ENCODE measurements at places on chromosomes 7 and 10.
A peak's percentile ranks its signal among the peaks of the same experiment; 100 is the strongest.

- DNase-seq: peak; percentile 41
Observed at GRCh38 chr10:123995082-123995460, 98.3 kb downstream of the CHST15 start.

DNA sequence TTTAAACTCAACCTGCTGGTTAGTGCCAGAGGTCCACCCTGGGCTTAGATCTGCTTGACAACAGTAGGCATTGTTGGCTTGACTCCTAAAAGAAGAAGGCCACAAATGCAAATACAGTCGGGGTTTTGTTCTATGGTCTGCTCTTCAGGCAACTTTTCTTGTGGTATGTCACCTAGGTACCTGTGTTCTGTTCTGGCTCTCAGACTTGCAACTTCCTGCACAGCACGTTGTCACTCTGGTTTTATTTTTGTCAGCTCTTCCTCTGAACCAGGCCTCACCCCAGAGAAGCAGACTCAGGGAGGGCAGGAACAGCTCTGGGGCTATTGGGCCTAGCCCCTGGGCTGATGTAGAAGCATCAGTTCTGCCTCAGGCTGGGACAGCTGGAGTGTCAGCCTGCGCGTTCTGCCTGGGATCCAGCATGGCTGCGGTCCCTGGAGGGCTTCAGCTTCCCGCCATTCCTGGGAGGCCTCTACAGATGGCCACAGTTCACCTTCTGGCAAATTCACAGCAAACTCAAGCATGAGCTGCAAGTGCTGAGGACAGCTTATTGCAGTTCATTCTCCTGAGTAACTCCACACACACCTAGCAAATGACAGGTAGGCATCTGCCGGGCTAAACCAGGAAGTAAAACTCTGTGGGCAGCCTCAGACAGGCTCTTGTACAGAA is 11.0 kb upstream of the PDCD4 start:
- no peak for DNase-seq

DNA sequence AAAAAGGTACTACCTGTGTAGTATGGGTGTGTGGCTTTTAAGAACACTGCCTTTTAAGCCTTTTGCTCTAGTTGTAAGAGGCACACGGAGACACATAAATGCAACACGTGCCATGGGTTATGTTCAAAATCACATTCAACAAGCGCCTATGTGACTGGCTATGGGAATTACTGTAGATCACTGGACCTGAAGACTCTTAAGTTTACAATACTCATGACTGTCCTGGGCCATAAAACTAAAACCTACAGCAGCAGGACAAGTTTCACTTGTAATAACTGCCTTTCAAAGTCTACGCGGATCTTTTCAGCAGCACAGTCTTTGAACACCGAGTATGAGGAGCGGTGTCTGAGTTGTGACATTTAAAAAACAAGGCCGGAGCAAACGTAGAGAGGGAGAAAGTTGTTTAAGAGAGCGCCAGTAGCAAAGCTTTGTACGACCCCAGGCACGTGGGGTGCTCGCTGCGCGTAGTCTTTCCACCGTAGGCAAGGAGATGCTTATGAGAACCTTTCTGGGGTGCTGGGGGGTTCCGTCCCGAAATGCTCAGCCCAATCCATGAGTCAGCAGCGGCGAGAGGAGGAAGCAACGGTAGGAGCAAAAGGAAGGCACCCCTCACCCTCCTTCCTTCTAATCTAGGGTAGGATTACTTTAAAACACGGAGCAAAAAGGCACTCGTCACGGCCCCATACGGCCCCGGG is 662 bp downstream of the DNAJC2 start:
- no peak for DNase-seq

DNA sequence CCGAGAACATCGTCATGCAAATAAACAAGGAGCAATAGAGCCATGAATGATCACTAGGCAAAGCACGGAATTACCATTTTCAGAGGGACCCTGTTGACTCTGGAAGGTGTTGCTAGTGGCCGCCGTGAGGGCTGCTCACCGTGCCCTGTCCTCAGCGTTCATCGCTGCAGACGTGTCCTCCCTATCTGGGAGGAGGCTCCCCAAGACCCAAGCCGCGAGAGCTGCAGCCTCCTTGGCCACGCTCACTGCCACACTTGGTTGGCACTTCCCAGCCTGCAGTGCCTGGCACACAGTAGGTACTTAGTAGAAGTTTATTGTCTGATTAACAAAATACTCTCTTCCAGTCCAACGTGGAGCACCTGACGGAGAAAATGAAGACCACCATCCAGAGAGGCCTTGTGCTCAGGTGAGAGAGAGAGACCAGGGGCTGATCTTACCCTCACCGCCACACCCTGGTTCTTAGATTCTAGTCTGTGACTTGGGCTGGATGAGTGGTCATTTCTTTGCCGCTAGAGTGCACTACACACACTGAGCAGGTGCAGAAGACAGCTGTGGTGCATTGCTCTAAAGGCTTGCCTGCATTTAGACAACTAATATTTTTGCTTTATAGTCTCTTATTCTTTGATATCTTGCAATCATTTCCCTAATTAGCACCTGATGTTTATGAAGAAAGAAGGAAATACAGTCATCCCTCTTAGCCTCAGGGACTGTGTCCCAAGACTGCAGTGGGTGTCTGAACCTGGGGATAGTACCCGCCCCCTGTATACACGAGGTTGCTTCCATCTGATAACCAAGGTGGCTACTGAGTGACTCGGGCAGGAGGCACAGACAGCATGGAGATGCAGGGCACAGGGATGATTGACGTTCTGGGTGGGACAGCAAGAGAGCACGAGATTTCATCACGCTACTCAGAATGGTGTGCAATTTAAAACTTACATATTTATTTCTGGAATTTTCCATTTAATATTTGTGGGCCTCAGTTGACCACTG is 40.3 kb downstream of the PITRM1 start:
- no peak for DNase-seq

DNA sequence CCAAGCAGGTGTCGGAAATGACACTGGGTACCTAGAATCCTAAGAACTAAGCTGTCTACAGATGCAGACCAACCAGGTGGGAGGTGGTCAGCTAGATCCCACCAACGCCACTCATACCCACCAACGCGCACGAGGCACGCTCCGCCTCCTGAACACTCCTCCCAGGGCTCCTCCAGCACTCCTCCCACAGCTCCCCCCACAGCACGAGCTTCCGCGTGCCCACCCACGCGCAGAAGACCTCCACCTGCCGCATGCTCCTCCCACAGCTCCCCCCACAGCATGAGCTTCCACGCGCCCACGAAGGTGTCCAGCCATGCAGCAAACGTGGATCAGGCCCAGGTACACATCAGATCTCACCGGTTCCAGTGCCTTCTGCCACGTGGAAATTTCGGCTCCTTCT is 196.0 kb downstream of the MAD1L1 start:
- no peak for DNase-seq

GRCh38 chr7:121385800-121386179 is 10.3 kb downstream of the FAM3C start:
- no peak for DNase-seq

DNA sequence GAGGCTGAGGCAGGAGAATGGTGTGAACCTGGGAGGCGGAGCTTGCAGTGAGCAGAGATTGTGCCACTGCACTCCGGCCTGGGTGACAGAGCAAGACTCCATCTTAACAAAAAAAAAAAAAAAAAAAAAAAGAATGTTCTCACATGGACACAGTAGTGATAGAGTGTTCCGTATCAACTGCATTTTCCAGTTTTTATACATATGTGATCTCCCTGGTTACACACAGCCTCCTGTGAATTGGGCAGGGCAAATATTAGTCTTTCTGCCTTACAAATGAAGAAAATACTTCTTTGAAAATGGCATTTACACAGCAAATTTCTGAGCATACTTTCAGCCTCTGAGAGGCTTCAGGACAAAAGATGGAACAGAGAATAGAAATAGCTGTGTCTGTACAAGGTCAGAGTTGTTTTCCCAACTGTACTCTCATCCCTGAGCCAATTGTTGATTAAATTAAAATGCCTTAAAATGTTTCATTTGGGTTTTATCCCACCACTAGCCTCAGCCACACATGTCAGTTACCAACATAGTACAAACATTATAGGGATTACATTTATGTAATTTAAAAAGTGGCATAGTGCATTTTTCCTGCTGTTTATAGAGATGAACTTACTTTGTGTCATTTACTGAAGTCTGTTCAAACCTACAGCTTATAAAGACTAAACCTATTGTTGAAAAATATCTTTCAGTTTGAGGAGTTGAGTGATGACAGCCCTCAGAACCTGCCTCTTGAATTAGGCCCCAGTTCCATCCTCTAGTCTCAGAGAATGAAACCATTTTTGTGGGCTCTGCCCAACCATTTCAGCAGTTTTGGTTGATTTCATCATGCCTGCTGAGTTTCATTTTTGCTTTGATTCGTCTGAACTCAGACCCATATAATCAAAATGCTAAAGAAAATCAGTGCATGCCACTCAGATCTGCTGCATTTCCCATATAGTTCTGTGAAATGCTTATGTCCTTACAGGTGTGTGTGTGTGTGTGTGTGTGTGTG is 609.4 kb upstream of the C7orf33 start:
- DNase-seq: no peak

DNA sequence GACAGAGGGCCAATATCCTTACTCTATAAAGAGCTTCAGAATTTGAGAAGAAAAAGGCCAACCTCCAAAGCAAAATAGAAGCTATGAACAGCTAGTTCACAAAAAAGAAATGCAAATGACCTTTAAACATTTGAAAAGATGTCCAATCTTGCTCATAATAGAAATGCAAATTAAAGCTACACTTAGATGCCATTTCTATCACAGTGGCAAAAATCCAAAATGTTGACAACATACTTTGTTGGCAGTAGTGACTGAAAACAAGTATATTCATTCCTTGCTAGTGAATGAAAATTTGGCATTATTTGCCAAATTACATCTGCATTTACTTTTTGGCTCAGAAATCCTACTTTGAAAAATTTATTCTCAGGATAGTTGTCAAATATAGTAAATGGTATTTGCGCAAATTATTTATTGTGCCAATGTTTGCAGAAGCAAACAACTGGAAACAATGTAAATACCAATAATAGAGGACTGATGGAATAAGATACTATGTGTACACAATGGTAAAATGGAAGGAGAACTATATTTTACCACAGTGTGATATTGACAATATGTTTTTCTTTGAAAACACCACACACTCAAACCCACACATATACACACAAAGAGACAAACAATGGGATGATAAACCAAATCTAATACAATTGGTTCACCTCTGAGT is 9.4 kb downstream of the TMEM106B start:
- no peak for DNase-seq

DNA sequence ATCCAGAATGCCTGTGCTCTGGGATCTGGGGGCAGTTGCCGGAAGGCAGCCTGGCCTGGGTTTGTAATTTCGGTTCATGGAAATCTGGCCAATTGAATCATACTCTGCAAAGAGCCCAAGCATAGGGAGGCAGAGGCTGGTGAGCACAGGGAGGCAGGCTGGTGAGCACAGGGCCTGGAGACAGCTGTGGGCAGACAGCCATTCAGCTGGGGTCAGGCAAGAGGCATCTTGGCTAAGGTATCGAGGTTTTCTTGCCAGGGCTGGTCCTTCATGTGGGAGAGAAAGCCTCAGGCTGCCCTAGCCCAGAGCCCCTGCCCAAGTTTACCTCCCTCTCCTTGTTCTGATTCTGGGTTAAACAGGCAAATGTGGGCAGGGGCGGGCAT is 63.7 kb upstream of the BAIAP2L1 start:
- DNase-seq: no peak

DNA sequence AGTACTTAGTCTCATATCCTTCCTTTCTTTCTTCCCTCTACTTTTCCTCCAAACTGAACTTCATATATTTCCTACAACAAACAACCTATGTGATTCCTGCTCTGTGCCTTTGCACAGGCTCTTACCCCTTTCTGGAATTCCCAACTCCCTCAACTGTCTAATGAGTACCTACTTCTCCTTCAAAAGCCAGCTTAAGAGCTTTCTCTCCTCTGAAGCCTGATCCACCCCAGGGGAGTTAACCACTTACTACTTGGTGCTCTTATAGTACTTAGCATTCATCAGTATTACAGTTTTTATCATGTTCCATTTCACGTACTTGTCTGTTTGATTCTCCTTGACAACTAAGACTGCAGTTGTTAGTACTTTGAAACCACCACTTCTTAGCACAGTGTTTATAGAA is 246.1 kb downstream of the LRRTM3 start:
- no peak for DNase-seq

- no peak for DNase-seq
Observed at GRCh38 chr7:151018421-151019129, 5.7 kb downstream of the ATG9B start.

GRCh38 chr7:83921271-83921940 is 272.5 kb upstream of the SEMA3E start:
- no peak for DNase-seq

- DNase-seq: no peak
Observed at GRCh38 chr10:97685395-97685958, 1.6 kb downstream of the AVPI1 start.

GRCh38 chr7:106110238-106110560 is 1.9 kb downstream of the SYPL1 start:
- DNase-seq: no peak

DNA sequence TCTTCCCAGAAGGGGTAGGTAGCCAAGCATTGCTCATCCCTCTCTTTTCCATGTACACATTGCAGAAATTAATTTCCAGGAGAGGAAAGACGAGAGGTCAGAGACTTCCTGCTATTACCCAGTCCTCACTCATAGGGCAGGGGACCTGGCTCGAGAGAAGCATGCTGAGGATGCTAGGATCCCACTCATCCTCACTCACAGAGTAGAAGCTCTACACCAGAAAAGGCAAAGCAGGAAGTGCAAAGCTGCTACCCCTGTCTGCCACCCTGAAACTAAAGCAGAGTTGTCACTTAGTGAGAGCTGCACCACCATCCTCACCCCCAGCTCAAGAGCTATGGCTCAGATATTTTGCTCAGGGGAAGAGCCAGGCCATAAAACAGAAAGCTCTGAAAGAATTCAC is 9.9 kb downstream of the OR9A2 start:
- DNase-seq: no peak

DNA sequence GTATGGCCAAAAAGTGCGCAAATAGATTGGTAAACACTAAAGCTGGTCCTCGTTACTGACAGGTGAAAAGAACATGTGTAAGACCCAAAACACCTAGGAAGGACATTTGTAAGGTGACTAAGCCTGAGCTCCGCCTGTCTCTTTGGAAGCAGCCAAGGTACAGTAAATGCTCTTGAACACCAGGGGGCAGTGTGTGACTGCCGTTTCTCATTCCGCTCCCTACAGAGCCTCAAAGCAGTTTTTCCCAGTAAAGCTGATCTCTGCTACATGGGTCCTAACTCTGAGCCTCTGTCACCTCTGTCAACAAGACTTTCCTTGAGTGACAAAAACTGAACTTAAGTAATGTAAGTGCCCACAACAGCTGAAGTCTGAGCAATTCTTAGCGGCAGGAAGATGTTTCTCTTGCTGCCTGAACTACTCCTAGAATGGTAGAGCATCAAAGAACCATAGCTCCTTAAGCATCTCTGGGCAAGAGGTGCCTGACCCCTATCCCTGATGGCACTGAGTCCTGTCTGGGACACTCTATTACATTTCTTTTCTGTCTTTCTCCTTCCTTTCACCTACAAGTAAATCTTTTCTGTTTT is 238.0 kb upstream of the INHBA start:
- DNase-seq: no peak

Measured in HS-27A (cell line).